Stimulated activated CD4-positive, alpha-beta T cell treated with anti-CD3 and anti-CD28 coated beads, Interleukin-15, amount 100 ng/mL, for 1 hour (primary cell): ENCODE measurements at places on chromosomes 2 and 18.

- no peak for DNase-seq
Measured at GRCh38 chr18:25180973-25181548, 170.9 kb downstream of the ZNF521 start.

- DNase-seq = no peak
Measured at GRCh38 chr18:49677081-49677480, 115.2 kb downstream of the LIPG start.

DNA sequence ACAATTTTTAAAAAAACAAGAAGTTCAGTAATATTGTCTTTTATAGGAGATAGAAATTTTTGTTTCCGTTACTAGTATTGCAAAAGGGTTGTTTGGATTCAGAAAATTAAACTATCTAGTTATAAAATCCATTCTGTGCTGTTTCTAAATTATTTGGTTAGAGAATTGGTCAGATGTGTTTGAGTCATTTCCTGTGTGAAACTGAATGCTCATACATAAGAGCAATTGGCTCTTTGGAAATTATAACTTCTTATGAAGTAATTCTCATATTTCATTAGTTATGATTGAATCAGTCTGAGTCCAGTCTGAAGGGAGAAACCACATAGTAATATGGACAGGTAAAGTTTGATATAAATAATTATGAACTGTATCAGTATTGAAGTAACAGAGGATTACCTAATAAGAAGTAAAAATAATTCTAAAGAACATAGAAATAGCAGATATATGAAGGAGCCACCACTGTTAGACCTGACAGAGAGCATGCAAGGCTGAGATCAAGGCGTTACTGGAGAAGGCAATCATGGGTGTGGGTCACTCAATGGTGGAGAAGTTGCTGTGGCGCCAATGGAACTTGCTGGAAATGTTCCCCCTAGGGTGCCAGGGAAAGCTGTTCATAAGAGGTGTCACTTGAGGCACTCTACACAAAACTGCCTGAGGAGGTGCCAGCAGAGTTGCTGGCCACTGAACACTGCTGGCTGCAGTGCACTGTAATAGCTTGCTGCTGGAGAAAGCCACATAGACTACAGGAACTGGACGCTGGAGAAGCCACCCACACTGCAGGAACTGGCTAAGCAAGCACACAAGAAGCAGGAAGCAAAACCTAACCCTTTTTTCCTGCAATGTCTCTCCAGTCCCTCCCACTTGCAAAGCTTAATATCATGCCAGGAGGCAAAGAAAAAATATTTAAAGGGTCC lies 18.0 kb upstream of the FAP start:
- no peak for DNase-seq

DNA sequence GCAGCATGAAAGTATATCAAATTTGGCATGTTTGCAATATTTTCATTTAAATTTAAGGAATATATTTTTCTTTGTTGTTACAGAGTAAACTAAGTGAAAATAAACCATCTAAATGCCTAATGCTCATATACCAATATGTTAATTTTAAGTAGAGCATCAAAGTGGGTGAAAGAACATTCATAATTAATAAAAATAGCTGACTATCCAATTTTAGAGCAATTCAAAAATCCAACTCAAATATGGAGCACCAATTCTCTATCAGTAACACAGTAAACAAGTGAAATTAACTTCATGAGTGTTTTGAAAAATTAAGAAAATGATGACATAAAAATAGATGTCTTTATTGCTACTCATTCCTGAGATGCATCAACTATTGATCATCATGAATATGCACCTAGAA lies 893.0 kb downstream of the DSC3 start:
- no peak for DNase-seq

GRCh38 chr2:150549381-150549780 lies 61.9 kb upstream of the RND3 start:
- no peak for DNase-seq

- DNase-seq = no peak
Measured at GRCh38 chr2:29226808-29227207, 111.6 kb downstream of the CLIP4 start.

- DNase-seq = peak; percentile 29
Measured at GRCh38 chr2:174697255-174697654, 67.0 kb downstream of the CHRNA1 start.
